ENCODE measurements at places on chromosomes 11 and 22.
A peak's percentile ranks its signal among the peaks of the same experiment; 100 is the strongest.

DNA sequence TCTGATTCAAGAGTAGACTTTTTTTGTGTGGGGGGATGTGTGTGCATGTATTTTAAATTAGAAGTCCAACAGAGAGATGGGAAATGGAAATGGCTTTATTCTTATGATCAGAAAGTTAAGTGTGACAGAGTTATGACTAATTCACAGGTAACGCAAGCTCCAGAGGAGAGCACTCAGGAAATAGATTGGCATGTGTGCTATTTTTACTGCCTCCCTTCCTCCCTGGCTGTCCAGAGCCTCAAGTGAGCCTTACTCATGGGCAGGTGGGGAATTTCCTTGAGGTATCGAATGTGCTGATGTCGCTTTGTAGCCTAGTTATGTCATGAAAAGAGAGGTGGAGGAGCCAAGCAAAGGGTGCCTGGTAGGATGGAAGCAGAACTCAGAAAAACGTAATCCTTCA, 70.3 kb upstream of the BDNF start:
- no peak for DNase-seq

GRCh38 chr11:81033779-81034540, 1593.1 kb upstream of the TENM4 start:
- DNase-seq, result no peak

DNA sequence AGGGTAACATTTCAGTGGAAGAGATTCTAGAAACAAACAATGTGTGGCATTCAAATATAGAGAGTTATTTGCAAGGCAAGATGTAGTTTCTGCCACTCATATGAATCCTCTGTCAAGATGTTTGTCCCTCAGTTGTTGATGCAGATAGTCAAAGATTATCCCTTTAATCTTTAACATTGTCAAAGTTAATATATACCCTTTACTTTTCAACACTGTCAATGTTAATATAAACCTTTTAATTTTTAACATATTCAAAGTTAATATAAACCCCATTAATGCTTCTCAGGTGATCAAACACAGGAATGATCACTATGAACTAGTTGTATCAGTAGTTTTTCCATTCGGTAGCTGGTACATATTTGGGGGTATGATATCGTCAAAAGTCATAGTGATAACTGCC, 51.9 kb upstream of the PICALM start:
- no peak for DNase-seq

- DNase-seq, result no peak
Observed at GRCh38 chr22:29635734-29636357, 32.4 kb downstream of the NF2 start.

DNA sequence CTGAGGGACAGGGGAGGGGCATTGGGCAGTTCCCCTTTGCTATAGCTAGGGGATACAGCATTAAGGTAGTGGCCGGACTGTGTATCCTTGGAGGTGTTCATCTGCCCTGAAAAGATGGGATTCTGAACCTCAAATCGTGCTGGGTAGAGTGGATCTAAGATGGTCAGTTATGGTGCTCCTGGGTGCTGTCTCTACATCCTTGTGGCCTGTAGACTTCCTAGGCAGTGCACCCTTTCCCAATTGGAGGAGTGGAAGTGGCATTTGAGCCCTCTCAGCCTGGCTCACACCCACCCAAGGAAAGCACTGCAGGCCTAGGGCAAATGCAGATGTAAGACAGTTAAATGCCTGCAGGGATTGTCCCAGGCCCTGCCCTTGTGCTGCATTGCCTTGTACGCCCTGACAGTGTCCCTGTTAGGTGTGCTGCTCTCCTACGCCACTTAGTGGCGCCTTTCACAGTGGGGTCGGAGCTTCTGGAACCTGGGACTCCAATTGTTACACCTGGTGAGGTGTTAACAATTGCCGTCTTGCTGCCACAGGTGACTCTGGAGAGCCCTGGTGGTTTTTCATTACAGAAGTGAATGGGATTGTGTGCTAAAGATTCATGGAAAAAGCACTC, 35.0 kb downstream of the PPFIBP2 start:
- peak; percentile 15 for DNase-seq

DNA sequence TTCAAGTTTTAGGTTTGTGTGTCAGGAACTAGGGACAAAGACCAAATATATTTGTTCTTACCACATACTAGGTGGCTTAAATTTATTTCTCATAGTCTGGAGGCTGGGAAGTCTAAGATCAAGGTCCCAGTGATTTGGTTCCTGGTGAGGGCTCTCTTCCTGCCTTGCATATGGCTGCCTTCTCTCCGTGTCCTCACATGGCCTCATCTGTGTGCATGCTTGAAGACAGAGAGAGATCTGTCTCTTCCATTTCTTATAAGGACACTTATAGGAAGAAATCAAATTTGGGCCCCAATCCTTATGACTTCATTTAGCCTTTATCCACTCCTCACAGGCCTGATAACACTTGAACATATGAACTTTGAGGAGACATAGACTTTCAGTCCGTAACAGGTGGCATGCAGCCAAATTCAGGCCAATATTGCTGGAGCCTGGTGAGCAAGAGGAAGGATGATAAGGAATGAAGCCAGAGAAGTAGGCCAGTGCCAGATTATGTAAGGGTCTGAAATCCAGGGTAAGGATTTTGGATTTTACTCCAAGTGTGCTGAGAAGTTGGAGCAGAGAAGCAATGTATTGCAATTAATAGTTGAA, 35.1 kb downstream of the TTC17 start:
- DNase-seq, result no peak

- DNase-seq, result no peak
Observed at GRCh38 chr22:24953384-24954113, 1.0 kb downstream of the KIAA1671 start.

- no peak for DNase-seq
Observed at GRCh38 chr11:109229682-109230081, 192.3 kb upstream of the C11orf87 start.

DNA sequence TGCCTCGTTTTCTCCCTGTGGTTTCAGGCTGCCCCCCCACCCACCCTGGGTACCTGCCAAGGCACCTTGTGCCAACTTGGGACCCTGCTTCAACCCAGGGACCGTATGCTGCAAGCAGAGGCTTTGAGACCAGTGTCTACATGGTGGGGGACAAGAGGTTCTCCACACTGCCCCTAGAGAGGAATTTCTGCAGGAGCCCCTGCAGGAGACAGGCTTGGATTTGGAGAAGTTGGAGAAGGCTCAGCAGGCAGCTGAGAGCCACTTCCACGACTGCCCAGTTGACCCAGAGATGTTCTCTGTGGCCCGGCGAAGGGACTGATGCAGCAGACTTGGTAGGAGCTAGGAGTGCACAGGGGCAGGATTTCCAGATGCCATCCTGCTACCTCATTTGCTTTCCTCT, 20.1 kb upstream of the NNMT start:
- DNase-seq, result no peak

- no peak for DNase-seq
Observed at GRCh38 chr11:101974255-101974654, 57.9 kb upstream of the ANGPTL5 start.

GRCh38 chr11:125446279-125446678, 49.8 kb downstream of the FEZ1 start:
- DNase-seq, result no peak

DNA sequence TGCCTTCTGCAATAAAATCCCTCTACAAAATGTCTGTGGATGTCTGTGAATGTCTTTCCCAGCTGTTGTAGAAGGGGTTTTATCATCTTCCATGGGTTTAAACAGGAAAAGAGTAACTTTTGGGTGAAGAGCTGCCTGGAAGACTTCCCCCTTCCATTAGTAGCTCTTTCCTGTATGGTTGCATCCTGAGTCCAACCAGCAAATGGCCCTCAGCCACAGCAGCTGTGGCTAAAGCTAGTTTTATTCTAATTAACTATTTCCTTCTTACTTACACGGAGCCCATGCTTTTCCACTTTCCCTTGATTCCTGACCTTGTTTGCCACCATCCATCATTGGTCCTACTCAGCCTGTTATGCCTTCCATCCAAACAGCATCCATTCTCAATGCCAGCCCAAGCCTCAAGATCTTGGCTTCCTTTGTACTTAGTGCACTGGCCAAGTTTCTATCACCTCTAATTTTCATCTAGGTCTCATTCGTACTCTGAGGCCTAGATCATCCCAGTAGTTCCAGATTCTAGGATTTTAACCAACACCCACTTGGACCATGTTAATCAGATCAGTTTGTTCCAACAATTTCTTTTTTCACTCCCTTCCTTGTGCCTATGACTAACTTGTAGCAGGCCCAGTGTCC, 41.5 kb upstream of the CADM1 start:
- no peak for DNase-seq

- DNase-seq, result no peak
Observed at GRCh38 chr11:80925321-80925720, 1484.5 kb upstream of the TENM4 start.

DNA sequence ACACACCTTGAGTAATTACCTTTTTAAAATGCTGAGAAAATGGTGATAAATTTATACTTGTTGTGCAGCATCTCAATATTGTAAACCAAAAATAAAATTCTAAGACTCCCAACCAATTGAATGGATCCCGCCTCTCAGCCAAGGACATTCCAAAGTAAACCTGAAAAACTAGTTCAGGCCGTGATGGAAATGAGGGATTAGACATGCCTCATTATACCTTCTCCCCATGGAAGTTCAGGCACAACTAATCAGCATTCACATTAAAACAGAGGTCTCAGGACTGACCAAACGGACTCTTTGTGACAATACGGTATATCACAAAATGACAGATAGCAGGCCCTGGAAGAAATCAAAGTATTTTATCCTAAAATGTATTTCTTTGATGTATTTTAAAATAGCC, 907.4 kb upstream of the RAG2 start:
- no peak for DNase-seq

GRCh38 chr11:57751676-57752253, at the start of gene BTBD18:
BTBD18 (minus strand) TSS chr11:57751819; CDS start chr11:57751188, 631 bp downstream.
- no peak for DNase-seq

GRCh38 chr11:107561688-107562087, 3.8 kb downstream of the ALKBH8 start:
- DNase-seq, result no peak
